ENCODE measurements at places on chromosomes 7 and 10.

GRCh38 chr7:670501-671390 lies 55.8 kb upstream of the DNAAF5 start:
- DNase-seq = no peak

GRCh38 chr7:135959646-135960363 lies 17.4 kb downstream of the MTPN start:
- no peak for DNase-seq

DNA sequence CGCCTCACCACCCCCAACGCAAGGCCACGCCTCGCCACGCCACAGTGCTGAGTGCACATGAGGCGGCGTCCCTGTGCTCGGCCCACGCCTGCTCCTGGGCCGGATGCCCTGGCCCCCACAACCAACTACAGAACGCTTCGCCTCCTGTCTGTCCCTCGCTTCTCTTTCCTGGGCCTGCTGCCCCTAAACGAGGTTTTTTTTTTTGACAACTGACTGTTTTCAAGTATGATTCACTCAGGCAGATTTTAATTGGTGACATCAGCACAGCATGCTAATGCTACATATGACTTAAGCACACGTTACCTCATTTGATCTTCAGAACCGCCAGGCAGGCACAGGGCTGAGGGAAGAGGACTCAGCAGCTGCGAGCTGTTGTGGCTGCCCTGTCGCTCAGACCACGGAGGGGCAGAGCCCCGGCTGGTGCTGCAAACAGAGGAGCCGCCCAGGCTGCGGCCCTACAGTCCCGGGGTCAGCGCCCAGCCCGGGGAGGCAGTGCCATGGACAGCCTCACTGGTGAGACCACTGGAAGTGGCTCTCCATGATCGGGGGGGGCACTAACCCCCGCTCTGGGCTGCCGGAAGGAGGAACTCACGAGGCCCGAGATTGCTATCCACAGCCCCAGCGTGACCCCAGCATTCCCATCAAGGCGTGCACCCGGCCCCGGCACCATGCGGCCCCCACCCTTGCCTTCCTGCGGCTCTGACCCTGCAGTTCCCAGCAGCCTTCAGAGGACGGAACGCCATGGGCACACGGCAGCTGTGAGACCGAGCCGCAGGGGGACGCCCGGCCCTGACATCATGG lies 212.8 kb downstream of the MAD1L1 start:
- no peak for DNase-seq

GRCh38 chr7:519484-520390 lies at the start of gene PDGFA:
Gene PDGFA (minus strand): TSS chr7:519846. CDS start chr7:519001, 845 bp downstream.
- no peak for DNase-seq

- no peak for DNase-seq
Measured at GRCh38 chr10:26335574-26336093, 102.5 kb upstream of the APBB1IP start.

GRCh38 chr10:71975871-71976725 lies 11.9 kb downstream of the CHST3 start:
- no peak for DNase-seq

GRCh38 chr7:149427096-149427680 lies 33.7 kb downstream of the ZNF777 start:
- no peak for DNase-seq

Data from NCI-H1417 treated with DMSO at 0.1 percent for 48 hours (cell line).